Naive B cell (primary cell): ENCODE measurements at places on chromosomes 11 and 22. TPM values are rescaled to one million over a fixed set of nuclear protein-coding genes. Genes with fewer than 3 reads are reported as not detected.

RSF1 gene
- polyA plus RNA-seq = 52.2 TPM

- H3K4me3 ChIP-seq = no peak overlapping the region
- peaks cover 38% of the 10 kb centered on the region for H3K4me1 ChIP-seq
- peaks cover 25% of the 10 kb centered on the region for H3K36me3 ChIP-seq
- no peak for DNase-seq
- H3K27me3 ChIP-seq = no peaks in the 10 kb centered on the region
- no peak overlapping the region for H3K27ac ChIP-seq
Measured at GRCh38 chr22:26711205-26711963, 54.0 kb downstream of the MIAT start.

DNA sequence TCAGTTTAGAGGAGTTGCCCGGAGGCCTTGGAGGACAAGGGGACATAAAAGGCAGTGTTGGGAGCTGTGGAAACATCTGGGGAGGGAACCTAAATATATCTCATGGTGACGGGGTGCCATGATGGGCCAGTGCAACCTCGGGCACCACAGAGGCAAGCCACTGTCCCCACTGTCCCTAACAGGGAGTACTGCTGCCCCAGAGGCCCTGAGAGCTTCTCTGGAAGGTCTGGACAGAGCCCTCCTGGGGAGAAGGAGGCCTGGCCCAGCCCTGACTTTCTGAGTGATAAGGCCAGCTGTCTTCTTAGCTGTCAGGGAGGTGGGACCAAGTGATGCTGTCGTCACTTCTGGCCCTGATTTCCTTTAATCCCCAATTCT lies 5.5 kb upstream of the P2RY6 start:
- no peak overlapping the region for H3K27ac ChIP-seq
- H3K27me3 ChIP-seq = peaks cover 55% of the 10 kb centered on the region
- H3K4me3 ChIP-seq = no peak overlapping the region

DNA sequence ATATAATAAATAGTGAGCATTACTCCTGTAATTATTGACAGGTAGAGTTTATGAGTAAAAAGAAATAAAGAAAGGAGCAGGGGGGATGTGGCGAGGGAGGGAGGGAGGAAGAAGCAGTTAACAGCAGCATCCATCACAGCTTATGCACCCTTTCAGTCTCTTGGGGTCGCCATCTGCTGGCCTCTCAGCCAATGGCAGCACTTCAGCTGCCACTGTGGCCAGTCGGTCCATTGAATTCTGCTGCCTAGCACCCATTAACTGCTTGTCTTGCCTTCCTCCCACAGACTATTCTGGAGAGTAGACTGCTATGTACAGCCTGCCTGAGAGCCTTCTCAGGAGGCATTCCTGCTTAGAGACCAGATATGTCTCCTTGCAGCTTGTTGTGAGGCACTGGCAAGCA lies 388.3 kb downstream of the TENM4 start:
- H3K27ac ChIP-seq = no peak overlapping the region
- no peak for DNase-seq
- H3K4me1 ChIP-seq = no peaks in the 10 kb centered on the region
- H3K36me3 ChIP-seq = no peaks in the 10 kb centered on the region
- no peak overlapping the region for H3K4me3 ChIP-seq
- peaks cover 17% of the 10 kb centered on the region for H3K27me3 ChIP-seq

LRP5 gene
- polyA plus RNA-seq = not detected

GRCh38 chr11:102678022-102678421 lies 27.5 kb downstream of the MMP27 start:
- H3K27me3 ChIP-seq = peaks cover 18% of the 10 kb centered on the region
- no peak overlapping the region for H3K27ac ChIP-seq
- no peak overlapping the region for H3K4me3 ChIP-seq
- H3K4me1 ChIP-seq = no peaks in the 10 kb centered on the region
- H3K36me3 ChIP-seq = no peaks in the 10 kb centered on the region
- no peak for DNase-seq

DNA sequence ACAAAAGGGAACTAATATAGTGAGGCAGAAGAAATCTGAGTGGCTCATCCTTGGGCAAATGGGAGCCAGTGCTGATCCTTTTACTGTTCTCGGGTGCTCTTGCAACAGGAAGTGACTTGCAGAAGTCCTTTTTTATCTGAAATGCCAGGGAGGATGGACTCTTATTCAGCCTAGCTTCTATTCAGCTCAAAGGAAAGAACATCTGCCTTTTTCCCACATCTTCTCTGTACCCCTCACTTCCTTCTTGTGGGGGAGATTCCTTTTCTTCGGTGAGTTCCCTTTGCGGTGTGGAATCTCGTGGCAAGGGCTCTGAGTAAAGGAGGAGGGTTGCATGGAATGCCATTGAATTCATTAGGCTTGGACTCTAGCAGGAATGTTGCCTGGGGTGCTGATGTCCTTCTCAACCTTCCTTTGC lies 76.2 kb downstream of the ZBTB16 start:
- no peak overlapping the region for H3K4me3 ChIP-seq
- no peaks in the 10 kb centered on the region for H3K27me3 ChIP-seq
- H3K27ac ChIP-seq = peak overlapping the region; percentile 68
- DNase-seq = no peak
- H3K36me3 ChIP-seq = peaks cover 9% of the 10 kb centered on the region

DNA sequence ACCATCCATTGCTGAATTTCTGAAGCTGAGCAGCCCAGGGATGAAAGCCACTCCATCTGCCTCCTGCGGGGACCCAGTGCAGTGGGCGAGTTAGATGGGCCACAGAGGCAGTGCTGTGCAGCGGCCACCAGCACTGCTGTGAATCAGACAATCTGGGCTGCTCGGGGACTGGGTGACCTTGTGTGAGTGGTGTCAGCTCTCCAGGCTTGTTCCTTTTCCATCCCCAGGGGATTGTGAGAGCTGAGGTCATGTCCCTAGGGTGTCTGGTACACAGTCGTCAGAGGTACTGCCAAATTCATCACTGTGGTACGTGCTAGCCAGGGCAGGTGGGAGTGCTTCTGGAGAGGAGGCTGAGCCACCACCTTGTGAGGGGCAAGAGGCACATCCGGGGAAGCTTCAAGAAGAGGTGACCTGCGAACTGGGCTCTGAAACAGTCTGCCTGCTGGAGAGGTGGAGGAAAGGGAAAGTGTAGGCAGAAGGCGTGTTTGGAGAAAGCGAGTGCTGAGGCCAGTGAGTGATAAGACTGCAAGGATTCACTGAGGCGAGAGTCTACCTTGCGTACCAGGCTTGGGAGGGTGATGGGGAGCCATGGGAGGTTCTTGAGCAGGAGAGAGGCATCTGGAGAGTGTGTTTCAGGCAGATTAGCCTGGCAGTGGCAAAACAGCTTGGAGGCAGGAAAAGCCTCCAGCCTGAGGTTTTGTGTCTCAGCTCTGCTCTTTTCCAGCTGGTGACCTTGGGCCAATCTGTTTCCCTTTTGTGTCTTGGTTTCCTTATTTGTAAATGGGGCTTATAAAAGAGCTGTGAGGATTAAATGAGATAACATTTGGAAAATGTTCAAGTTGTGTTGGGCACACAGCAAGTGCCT lies 22.7 kb downstream of the CACNA1I start:
- DNase-seq = no peak
- H3K4me3 ChIP-seq = no peak overlapping the region
- peaks cover 16% of the 10 kb centered on the region for H3K36me3 ChIP-seq
- H3K27ac ChIP-seq = no peak overlapping the region
- H3K27me3 ChIP-seq = peaks cover 66% of the 10 kb centered on the region

GRCh38 chr22:33111491-33111890 lies 53.3 kb upstream of the SYN3 start:
- no peak overlapping the region for H3K4me3 ChIP-seq
- H3K36me3 ChIP-seq = no peaks in the 10 kb centered on the region
- no peak overlapping the region for H3K27ac ChIP-seq
- H3K4me1 ChIP-seq = peaks cover 13% of the 10 kb centered on the region

THY1 gene
- not detected for polyA plus RNA-seq

RIMBP3C gene
- 0.21 TPM for polyA plus RNA-seq

DNA sequence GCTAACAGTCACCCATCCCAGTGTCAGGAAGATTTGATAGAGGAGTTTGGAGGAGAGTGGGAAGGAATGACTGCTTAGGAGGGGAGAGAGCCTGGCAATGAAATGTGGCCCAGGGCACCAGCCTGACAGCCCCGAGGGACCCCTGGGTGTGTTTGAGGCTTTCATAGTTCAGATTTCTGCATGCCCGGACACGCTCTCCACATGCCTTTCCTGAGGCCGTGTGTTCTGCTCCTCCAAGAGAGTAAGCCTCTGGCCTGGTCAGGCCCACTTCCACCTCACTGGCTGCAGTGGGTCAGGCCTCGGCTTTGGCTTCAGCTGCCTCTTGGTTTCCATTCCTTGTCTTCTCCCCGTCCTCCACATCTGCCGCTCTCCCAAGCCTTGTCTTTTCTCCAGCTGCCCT lies 78.4 kb downstream of the C22orf31 start:
- no peaks in the 10 kb centered on the region for H3K36me3 ChIP-seq
- H3K4me1 ChIP-seq = no peaks in the 10 kb centered on the region
- H3K27ac ChIP-seq = no peak overlapping the region
- H3K27me3 ChIP-seq = peaks cover 14% of the 10 kb centered on the region

B3GAT1 gene
- polyA plus RNA-seq = not detected

- H3K36me3 ChIP-seq = no peaks in the 10 kb centered on the region
- no peaks in the 10 kb centered on the region for H3K4me1 ChIP-seq
- H3K27me3 ChIP-seq = no peaks in the 10 kb centered on the region
Measured at GRCh38 chr11:80617156-80617555, 1176.3 kb upstream of the TENM4 start.

GRCh38 chr11:43747130-43747802 lies 66.7 kb downstream of the HSD17B12 start:
- peaks cover 39% of the 10 kb centered on the region for H3K36me3 ChIP-seq
- H3K4me3 ChIP-seq = no peak overlapping the region
- no peaks in the 10 kb centered on the region for H3K27me3 ChIP-seq
- peaks cover 5% of the 10 kb centered on the region for H3K4me1 ChIP-seq

- no peak overlapping the region for H3K27ac ChIP-seq
- peak overlapping the region; percentile 71 for H3K4me3 ChIP-seq
- peaks cover 63% of the 10 kb centered on the region for H3K27me3 ChIP-seq
- no peaks in the 10 kb centered on the region for H3K36me3 ChIP-seq
- no peak for DNase-seq
Measured at GRCh38 chr11:57457643-57458023, 2.7 kb upstream of the RTN4RL2 start.

DNA sequence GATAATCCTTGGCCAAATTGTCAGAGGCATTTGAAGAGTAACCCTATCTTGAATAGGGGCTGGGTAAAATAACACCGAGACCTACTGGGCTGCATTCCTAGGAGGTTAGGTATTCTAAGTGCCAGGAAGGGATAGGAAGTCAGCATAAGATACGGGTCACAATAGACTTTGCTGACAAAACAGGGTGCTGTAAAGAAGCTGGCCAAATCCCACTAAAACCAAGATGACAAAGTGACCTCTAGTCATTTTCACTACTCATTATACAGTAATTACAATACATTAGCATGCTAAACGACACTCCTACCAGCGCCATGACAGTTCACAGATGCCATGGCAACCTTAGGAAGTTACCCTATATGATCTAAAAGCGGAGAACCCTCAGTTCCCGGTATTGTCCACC lies 964 bp upstream of the REXO2 start:
- DNase-seq = no peak
- peak overlapping the region; percentile 2 for H3K4me3 ChIP-seq
- no peaks in the 10 kb centered on the region for H3K27me3 ChIP-seq
- no peak overlapping the region for H3K27ac ChIP-seq

DNA sequence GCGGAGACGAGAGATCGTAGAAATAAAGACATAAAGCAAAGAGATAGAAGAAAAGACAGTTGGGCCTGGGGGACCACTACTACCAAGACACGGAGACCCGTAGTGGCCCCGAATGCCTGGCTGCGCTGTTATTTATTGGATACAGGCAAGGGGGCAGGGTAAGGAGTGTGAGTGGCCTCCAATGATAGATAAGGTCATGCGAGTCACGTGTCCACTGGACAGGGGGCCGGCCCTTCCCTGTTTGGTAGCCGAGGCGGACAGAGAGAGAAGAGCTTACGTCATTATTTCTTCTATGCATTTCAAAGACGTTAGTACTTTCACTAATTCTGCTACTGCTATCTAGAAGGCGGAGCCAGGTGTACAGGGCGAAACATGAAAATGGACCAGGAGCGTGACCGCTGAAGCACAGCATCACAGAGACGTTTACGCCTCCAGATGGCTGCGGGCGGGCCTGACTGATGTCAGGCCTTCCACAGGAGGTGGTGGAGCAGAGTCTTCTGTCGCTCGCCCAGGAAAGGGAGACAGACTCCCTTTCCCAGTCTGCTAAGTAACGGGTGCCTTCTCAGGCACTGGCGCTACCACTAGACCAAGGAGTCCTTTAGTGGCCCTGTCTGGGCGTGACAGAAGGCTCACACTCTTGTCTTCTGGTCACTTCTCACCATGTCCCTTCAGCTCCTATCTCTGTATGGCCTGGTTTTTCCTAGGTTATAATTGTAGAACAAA lies 24.8 kb downstream of the PPP6R2 start:
- peak overlapping the region; percentile 93 for H3K27ac ChIP-seq
- H3K4me1 ChIP-seq = peaks cover 17% of the 10 kb centered on the region
- DNase-seq = no peak
- no peaks in the 10 kb centered on the region for H3K36me3 ChIP-seq
- H3K27me3 ChIP-seq = no peaks in the 10 kb centered on the region

RFPL1 gene
- not detected for polyA plus RNA-seq

SLC25A45 gene
- polyA plus RNA-seq = 10.2 TPM

DNA sequence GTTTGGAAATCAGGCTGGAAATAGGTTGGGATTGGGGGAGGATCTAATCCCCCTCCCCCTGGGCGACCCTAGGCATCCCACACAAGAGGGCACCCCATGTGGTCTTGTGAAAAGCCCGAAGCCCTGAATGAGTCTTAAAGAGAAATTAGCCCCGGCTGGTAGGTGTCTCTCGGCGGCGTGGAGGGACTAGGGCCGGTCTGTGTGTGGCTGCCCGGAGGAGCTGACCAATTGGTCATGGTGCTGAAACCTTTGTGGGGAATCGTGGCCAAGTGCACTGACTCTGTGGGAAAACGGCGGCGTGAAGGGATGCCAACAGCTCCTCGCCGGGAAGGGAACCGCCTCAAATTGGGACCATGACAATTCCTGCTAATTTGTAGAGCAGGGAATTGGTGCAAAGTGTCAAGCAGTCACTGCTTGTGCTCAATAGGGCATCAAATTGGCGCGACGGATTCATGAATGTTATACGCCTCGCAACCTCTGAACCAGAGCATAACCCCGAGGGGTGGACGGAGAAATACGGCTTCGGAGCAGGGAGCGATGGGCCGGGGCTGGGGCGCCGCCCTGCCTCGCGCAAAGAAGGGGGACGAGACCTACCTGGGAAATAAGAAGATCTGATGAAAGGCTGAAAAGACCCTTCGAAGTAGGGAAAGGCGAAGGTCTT lies 1.5 kb downstream of the DBX1 start:
- DNase-seq = no peak
- peaks cover 38% of the 10 kb centered on the region for H3K4me1 ChIP-seq
- H3K4me3 ChIP-seq = no peak overlapping the region
- H3K27me3 ChIP-seq = peaks cover 81% of the 10 kb centered on the region
- H3K36me3 ChIP-seq = peaks cover 7% of the 10 kb centered on the region
- peak overlapping the region; percentile 95 for H3K27ac ChIP-seq

DNA sequence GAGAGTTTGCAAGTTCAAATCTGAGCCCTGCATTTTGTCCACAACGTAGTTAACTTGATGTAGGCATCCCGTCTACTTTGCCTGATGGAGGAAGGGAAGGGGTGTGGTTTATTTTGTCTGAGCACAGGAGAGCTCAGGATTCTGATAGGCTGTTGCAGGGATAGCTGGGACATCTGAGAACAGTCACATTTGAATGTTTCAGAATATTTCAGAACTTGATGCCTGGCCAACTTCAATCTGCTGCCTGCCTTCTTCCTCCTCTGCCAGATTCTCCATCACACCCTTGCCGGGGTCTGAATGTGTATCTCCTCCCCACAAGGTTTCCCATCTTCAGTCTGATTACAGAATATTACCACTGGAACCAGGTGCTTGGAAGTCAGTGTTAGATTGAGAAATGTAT lies 51.6 kb downstream of the NTM start:
- H3K27ac ChIP-seq = no peak overlapping the region
- H3K36me3 ChIP-seq = no peaks in the 10 kb centered on the region
- H3K27me3 ChIP-seq = no peaks in the 10 kb centered on the region
- H3K4me3 ChIP-seq = no peak overlapping the region
- H3K4me1 ChIP-seq = no peaks in the 10 kb centered on the region
- no peak for DNase-seq

APOA5 gene
- polyA plus RNA-seq = not detected

MRGPRX3 gene
- not detected for polyA plus RNA-seq
